ENCODE measurements at places on chromosomes 2 and 18.

- no peak for DNase-seq
Observed at GRCh38 chr2:22035361-22035830, 911.6 kb downstream of the TDRD15 start.

- peak; percentile 53 for DNase-seq
Observed at GRCh38 chr2:221502270-221503010, 69.7 kb downstream of the EPHA4 start.

DNA sequence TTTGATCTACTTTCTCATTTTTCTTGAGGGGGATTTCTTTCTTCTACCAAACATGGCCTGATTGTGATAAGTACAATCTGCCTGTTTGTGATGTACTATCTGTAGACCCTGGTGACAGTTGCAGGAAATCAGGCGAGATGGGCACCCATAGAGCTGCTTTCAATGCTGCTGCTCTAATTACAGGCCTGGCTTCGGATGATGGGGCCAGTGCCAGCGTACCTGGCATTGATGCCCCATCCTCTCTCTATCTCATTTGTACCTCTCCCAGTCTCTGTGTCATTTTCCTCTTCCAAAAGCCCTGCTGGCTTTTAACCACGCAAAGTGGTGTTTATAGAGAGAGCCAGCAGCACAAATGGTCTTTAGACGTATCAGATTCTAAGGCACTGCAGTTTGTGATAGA, 69.9 kb downstream of the KCTD18 start:
- DNase-seq, result no peak

GRCh38 chr2:47302308-47302707, 100.6 kb upstream of the MSH2 start:
- DNase-seq, result no peak

DNA sequence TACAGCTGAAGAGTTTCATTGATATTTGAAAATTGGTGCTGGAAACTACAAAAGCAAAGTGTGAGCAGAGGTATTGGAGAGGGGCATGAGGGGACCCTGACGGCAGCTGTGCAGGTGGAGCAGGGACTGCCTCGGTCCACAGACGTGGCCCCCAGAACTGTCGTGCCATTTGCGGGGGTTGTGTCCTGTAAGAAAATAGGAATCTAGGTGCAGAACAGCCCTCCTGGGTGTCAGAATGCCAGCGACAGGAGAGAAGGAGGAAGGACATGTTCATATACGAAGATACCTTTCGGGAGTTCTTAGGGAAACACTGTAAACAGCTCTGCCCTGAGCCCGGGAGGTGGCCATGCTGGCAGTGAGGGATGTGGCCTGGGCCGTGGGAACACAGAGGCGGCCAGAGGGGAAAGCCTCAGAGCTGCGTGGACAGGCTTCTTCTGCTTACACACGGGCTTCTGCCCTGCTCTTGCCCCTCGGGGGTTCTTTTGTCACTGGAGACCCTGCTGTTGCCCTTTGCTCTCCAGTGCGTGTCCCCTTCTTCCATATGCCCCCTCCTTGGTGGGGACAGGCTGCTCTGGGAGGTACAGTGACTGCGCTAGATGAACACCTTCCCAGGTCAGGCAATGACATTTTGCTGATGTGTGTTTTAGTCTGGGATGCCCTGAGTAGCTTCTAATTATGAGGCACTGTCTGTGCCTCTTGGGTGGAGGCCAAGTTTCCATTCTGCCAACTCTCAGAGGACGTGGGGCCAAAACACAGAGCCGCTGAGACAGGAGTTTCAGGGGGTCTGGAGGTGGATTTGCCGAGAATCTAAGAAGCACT, 81.9 kb upstream of the TXNDC2 start:
- DNase-seq, result no peak

DNA sequence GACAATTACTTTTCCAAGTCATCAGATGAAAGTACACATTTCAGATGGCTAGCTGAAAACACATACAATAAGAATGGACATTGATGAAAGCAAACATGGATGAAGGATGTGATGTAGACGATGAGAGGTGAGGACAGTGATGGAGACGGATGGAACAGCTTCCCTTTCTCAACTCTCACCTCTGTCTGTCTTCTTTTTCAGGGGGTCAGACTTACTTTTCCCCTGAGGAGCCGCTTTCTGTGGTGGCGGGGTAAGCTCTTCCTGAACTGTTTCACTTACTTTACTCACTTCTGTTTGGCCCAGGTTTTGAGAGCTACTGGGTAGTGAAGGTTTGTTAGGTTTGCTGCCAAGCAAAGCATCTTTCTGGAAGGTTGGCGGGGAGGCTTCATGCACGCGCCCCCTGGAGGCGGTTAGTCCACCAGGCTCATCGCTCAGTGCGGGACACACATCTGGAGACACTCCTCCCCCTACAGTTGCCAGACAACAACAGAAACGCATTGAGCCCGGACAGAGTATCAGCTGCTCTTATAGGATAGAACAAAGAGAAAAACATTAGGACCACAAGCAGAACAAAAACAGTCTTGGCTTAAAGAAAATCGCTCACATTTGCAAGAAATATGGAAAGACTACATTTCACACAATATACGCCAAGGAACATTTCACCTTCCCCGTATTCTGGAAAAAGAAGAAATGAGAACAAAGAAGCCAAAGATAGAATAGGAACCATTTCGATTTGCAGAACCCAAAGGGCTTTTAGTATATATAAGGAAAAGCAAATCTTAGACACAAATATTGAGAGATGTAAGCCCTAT, 90.5 kb downstream of the MYOM1 start:
- peak; percentile 90 for DNase-seq

DNA sequence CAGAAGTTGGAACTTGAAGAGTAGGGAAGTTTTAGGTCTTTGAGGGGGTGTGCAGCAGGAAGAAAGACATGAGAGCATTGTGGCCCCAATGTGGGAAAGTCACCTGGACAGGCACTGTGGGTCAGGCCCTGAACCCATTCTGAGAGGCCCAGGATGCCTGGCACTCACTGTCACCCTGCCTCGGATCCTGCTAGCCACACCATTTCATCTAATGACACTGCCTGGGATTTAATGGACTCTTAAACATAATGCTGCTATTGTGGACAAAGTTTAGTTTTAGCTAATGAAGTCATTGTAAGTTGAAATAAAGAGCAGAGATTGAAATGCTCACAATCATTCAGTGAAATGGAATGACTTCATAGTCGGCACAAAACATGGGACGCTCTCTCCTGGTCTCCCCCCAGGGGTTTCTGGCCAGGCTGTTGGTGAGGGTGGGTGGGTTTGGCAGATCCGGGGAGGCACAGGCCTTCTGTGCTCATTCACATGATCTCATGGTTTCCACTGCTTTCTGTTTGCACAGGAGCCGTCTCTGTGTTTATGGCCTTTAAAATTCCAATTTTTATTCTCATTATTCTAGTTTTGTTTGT, 141.8 kb upstream of the KLHL29 start:
- no peak for DNase-seq

GRCh38 chr2:150612957-150613710, 125.7 kb upstream of the RND3 start:
- no peak for DNase-seq

GRCh38 chr2:189602233-189602632, 21.6 kb upstream of the SLC40A1 start:
- DNase-seq, result no peak

DNA sequence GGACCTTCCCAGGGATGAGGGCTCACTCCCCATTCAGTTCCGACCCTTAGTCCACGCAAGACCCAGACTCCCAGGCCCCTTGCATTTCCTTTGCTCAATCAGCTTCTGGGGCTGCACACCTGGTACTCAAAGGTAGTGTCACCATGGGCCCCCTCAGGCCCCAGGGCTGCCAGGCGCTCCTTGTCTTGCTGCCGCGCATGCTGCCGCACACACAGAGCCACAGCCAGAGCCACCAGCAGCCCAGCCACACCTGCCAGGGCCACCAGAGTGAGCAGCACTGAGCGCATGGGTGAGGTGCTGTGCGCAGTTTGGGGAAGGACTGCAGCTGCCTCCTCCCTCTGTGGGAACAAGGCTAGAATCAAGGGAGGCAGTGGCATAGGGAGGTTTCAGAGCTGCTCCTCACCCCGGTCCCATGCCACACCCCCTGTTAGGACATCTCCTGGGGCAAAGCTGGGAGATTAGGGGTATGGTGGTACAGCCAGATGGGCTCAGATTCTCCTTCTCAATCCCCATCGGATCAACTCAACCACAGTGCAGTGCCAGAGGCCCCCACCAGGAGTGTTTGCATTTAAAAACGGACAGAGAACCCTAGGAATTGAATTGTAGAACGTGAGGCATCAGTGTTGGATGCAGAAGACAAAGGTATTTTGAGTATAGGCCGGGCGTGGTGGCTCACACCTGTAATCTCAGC, 11.3 kb downstream of the PTPRN start:
- DNase-seq, result no peak

DNA sequence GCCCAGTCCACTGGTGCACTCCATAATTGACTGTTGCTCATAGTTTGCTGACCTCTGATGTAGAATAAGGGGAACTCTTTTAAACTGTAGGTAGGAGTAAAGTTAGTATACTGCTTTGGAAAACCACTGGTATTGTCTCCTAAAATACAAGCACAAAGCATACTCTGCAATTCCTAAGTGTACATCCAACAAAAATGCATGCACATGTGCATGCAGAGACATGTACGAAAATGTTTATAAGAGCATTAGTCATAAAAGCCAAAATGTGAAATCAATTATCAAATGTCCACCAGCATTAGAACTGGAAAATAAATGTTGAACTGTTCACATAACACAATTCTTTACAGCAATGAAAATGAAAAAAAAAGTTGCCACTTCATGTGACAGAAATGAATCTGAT, 39.8 kb upstream of the DDX18 start:
- DNase-seq, result no peak

DNA sequence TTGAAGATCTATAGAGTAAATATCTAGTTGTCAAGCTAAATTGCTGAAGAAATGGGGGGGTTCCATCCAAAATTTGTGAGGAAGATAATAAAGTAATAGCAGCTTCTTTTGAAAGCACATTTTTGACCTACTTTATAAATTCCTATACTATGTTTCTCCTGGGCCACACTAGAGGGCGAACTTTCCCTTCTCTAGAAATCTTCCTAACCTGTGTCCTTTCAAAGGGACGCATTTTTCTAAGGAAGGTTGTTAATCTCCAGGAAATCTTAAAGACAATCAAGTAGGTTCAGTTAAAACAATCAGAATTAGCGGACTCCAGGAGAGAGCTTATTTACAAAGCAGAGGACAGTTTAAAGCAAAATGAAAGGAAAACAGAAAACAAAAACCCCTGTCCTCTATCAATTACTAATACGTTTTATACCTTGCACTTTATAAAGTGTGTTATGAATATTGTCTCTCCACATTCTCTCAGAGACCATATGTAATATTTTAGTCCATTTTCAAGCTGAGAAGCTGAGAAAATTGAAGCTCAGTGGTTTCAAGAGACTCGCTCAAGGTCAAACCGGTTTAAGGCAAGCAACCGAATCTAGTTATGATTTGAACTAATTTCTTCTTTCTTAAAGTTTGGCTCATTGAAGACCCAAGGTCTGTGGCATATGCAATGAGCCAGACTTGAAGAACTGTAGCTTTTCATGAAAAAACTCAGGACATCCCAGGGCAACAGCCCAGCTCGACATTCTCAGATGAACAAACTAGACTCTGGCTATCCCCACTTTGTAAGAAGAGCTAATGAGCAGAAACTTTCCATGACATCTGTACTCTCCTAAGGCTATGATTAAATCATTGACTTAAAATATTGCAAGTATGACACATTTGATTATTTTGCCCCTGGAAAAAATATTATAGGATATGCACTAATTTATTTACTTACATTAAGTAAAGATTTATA, 273.6 kb downstream of the PAX3 start:
- peak; percentile 42 for DNase-seq

Data from left kidney (tissue), 8 donors.